Transverse colon (tissue), 4 donors: ENCODE measurements at places on chromosomes 6 and 20.

GRCh38 chr6:111027219-111027618 is 45.4 kb downstream of the RPF2 start:
- DNase-seq, result no peak

- DNase-seq, result no peak
Observed at GRCh38 chr20:2300420-2300819, 4.6 kb downstream of the TGM3 start.

DNA sequence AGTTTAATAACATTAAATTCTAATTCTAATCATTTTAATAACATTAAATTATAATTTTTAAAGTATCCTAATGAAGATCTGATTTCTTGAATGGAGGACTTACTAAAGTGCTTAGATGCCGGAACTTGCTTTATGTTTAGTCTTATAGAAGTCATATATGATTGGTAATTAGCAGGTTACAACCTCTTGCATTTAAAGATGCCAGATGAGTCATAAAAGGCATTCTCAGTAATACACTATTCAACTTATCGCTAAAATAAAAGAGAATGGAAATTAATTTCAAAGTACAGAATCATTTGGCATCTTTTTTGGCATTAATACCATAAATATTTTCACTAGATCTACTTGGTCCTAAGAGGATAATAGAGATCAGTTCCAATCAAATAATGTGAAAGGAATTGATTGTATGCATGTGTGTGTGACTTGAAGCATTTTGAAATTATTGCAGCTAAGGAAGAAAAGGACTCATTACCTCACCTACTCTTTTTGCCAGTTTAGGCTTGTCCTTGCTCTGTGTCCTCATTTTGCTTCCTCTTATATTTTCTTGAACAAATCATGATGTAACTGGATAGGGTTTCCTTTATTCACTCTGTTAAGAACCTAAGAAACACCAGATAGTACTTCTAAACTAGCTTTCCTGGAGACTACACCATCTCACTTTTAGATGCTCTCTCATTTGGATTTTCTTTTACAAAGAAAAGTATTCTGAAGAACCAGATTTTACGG is 2.7 kb downstream of the COL21A1 start:
- DNase-seq, result no peak

DNA sequence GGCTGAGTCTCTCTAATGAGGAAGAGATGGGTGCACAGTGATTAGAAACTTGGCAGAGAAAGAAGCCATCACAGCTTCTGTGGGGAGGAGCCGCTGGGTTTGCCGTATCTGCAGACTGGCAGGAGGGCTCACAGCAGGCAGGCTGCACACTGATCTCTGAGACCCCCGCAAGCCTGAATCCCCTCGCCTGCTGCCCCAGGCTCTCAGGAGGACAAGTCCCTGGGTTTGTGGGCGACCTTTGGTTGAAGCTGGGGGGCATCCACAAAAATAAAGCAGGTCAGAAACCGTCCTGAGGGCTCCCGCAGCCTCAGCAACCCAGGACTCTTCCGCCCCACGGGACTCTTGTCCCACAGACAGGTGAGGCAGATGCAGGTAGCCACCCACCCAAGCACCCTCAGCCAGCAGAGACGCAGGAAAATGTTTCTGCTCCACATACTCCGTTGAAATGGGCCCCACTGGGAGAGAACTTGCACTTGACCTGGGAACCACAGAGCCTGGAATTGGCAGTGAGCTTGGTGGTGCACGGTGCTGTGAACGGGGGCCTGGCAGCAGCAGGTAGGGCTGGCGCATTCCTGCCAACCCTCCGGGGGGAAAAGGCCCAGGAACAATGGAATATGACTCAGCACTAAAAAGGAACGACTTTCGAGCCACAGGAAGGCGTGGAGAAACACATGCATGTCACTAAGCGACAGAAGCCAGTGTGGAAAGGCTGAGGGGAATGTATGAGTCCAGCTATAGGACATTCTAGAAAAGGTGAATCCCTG is 89.9 kb downstream of the YTHDF1 start:
- DNase-seq, result no peak

DNA sequence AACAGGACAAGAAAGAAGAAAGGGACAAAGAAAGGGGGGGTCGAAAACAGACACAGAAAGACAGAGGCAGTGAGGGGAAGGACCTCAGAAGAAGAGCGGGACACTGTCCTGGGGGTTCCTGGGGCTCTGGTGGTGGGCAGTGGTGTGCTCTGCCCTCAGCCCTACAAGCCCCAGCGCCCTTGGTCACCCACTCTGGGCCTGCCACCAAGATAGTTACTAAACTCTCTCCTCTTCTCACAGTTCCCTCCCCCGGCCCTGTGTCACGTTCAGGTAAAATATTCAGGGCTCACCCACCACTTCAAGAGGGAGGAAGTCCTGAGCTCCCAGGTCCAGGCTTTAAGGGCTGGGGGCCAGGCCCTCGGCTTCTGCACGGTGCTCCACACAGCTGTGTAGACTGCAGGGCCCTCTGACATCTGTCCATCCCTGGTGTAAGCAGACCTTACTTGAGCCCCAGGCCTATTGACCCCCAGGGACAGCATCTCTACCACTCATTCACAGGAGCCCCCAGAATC is 87.4 kb downstream of the MRPL14 start:
- DNase-seq, result no peak

DNA sequence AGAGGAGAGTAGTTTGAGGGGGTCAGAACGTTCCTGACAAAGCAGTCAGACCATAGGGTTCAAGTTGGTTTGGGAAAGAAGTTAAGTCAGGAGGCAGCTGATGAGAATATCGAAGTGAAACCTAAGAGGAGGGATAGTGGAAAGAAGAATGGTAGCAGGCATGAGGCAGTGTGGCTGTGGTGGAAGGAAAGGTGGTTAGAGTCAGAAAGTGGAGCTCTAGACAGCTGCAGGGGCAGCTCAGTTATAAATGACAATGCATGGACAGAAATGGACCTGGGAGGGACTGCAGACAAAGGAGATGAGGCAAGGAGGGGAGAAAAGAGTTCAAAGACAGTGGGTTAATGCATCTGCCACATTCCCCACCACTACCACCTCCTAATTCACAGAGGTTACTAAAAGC is 66.6 kb downstream of the SMLR1 start:
- no peak for DNase-seq

GRCh38 chr6:118882314-118882905 is 11.5 kb upstream of the ASF1A start:
- no peak for DNase-seq

DNA sequence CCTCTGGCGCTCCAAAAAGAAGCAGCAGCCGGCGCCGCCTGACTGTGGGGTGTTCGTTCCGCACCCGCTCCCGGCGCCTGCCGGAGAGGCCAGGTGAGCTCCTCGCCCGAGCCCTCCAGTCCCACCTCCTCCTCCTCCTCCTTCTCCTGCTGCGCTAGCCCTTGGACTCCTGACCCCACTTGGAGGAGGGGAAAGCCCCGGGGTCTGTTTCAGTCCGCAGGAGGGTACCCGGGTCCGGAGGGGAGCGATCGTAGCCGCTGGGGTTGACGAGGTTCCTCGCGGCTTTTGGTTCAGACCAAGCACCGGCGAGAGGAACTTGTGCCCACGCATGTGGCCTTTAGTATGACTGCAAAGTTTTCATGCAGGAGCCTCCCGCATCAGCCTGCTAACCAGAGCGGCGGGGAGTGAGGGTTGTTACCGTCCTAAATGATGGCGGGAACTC is 493 bp downstream of the CRYBG1 start:
- peak; percentile 37 for DNase-seq

DNA sequence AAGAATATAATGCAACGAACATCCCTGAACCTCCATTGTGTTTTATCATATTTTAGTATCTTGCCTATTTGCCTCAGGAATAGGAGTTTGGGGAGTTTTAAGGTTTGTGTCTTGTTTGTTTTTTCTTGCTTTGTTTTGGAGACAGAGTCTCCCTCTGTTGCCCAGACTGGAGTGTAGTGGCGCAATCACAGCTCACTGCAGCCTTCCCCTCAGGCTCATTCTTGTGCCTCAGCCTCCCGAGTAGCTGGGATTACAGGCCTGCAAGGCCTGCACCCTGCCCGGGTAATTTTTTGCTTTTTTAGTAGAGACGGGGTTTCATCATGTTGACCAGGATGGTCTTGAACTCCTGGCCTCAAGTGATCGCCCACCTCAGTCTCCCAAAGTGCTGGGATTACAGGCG is 63.3 kb upstream of the CARMIL1 start:
- no peak for DNase-seq

GRCh38 chr20:43812216-43812615 is 85.4 kb upstream of the GTSF1L start:
- DNase-seq, result no peak

DNA sequence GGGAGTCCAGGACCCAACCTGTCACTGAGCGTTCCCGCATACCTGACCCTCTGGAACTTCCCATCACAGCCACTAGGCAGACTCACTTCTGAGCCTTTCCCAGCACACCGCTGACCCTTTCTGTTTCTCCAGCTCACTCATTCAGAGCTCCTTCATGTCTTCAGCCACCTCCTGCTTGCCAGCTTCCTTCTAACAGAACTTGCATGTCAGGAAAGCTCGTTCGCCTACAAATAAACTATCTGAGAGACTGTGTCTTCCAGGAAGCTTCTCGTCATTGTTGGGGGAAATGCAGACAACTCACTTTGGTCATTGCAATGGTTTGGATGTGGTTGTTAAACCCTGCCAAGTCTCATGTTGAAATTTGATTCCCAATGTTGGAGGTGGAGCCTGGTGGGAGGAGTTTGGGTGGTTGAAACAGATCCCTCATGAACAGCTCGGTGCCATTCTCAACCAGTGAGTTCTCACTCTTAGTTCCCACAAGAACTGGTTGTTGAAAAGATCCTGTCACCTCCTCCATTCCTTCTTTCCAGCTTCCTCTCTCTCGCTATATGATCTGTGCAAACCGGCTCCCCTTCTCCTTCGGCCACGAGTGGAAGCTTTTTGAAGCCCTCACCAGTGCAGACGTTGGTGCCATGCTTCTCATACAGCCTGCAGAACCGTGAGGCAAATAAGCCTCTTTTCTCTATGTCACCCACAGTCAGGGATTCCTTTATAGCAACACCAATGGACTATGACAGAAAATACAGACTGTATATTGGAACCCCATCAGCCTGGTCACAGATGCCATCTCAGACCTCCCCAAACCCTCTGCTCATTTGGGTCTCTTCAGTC is 1.4 kb upstream of the MUC21 start:
- DNase-seq, result no peak

DNA sequence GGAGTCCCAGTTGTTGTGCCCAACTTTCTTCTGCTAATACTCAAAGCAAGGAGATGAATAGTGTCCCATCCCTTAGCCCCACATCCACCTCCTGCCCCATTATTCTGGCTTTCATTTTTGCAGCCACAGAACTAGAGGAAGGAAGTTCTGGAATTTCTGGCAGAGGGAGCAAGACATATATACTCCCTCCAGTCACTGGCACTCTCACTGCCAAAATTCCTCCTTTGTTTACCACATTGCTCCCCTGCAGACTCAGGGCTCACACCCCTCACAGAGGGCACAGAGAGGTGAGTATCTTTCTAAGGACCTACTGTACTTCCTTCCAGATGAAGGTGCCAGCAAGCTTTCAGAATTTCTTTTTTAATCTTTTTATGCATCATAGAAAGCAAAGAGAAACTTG is 168.0 kb upstream of the ID4 start:
- no peak for DNase-seq

- DNase-seq, result peak; percentile 56
Observed at GRCh38 chr20:3786126-3786484, 435 bp downstream of the CENPB start.

DNA sequence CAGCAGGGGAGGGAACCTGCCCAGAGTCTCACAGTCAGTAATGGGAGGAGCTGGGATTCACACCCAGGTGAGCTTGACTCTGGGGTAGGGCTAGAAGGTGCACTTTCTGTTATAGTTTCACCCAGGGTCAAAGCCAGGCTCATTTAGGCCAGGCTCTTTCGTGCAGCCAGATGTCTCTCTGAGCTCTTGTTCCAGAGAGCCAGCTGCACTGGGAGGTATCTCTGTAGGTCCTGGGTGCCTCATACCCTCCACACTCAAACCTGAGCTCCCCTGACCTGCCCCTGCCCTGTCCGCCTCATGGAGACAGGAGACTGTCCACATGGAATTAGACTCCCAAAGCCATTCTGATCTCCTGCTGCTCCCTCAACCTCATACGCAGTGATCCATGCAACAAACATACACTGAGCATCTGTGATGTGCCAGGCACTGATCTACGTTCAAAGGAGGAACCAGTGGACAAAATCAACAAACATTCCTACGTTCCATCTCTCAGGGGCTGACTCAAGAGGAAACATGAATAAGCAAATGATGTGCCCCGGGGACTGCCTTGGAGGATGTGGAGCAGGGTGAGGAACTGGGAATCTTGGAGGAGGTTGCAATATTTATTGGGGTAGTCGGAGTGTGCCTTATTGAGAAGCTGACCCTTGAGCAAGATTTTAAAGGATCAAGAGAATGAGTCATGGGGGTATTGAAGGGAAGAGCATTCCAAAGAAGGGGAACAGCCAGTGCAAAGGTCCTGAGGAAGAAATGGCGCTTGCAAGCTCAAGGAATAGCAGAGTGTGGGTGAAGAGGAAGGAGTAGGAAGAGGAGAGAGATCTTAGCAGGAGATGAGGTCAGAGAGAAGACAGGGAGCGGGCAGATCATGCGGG is 71.3 kb upstream of the TOX2 start:
- no peak for DNase-seq

DNA sequence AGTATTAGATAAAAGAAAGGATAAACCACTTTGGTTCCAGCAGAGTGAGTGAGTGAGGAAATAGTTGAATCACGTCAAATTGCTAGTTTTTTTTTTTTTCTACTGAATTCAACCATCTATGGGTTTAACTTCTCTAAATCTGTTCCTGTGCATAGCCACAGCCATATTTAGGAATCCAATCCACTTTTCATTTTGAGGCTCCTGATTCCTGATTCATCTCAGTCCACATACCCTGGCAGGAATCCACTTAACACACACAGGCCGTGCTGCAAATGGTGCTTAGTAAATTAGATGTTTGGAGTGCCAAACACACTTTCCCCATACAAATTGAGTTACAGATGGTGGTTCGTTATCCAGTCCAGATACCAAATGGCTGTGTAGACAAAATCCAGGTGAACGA is 220.3 kb downstream of the ALDH8A1 start:
- no peak for DNase-seq

GRCh38 chr20:55649254-55649653 is 356.1 kb downstream of the CBLN4 start:
- DNase-seq, result no peak

GRCh38 chr6:1763404-1763803 is 153.7 kb downstream of the FOXC1 start:
- no peak for DNase-seq

GRCh38 chr6:81900616-81901015 is 148.1 kb upstream of the TENT5A start:
- no peak for DNase-seq

GRCh38 chr6:119858901-119859300 is 509.3 kb upstream of the MAN1A1 start:
- no peak for DNase-seq

- no peak for DNase-seq
Observed at GRCh38 chr20:16147216-16147615, 426.0 kb downstream of the KIF16B start.
